Dermis microvascular lymphatic vessel endothelial cell (primary cell): ENCODE measurements at places on chromosomes 4 and X. TPM values are rescaled to one million over a fixed set of nuclear protein-coding genes. Genes with fewer than 3 reads are reported as not detected.

GRCh38 chr4:4991541-4992099, 27.6 kb downstream of the CYTL1 start:
- DNase-seq, result no peak

GRCh38 chrX:12583543-12583942, 207.7 kb upstream of the PRPS2 start:
- no peak for DNase-seq

GRCh38 chrX:28659269-28659668, 72.0 kb downstream of the IL1RAPL1 start:
- no peak for DNase-seq

GRCh38 chr4:3679851-3680311, 86.3 kb upstream of the ADRA2C start:
- DNase-seq, result no peak

GRCh38 chr4:153259661-153260060, 55.4 kb downstream of the TRIM2 start:
- no peak for DNase-seq

DNA sequence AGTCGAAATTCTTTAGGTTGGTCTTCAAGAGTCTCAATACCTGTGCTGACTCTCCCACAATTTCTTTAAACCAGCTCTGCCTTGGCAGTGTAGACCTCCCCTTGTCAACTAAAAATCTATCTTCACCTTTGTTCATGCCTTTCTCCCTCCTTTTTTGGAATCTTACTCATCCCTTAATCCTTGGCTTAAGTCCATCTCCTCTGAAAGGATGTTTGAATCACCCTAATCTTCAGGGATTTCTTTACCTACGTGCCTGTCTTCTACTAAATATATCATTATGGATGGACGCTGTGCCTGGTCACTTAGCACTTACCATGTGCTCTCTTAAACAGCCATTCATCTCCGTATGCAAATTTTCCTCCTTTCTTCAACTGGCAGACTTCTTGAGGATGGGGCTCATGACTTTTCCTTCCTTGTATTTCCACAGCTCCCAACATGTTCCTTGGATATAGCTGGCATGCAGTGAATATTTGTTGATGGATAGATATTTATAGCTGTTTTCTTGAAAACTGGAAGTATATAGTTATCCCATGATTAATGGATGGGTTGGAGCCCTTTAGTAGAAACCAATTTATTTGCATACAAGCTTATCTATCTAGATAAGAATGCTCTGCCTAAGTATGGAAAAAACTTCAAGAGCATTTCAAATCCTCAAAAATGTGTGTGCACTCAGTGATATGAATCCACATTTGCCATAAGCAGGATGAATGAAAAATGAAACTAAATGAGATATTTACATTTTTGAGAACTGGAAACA, 166.6 kb downstream of the SPRY1 start:
- DNase-seq, result no peak

DNA sequence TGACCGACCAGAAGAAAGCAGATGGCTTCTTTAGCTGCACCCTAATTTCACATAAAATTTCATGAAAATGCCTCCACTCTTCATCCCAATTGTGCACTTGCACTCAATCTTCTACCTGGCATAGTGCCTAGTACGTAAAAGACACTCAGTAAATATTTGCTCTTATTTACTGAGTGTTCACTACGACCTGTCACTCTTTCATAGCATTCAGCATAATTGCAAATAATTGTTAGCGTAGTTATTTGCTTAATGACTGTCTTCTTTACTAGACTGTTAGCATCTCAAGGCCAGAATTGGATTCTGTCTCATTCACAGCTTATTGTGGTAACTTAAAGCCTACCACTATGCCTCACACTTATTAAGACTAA, 130.2 kb downstream of the ENOX2 start:
- no peak for DNase-seq

- DNase-seq, result no peak
Measured at GRCh38 chr4:49516796-49517195, 530.7 kb downstream of the CWH43 start.

GRCh38 chrX:41335198-41335957, 1.4 kb downstream of the DDX3X start:
- peak; percentile 14 for DNase-seq

- DNase-seq, result no peak
Measured at GRCh38 chr4:56940403-56940802, 32.7 kb downstream of the REST start.

- DNase-seq, result no peak
Measured at GRCh38 chr4:153777421-153777820, 11.5 kb downstream of the SFRP2 start.

DNA sequence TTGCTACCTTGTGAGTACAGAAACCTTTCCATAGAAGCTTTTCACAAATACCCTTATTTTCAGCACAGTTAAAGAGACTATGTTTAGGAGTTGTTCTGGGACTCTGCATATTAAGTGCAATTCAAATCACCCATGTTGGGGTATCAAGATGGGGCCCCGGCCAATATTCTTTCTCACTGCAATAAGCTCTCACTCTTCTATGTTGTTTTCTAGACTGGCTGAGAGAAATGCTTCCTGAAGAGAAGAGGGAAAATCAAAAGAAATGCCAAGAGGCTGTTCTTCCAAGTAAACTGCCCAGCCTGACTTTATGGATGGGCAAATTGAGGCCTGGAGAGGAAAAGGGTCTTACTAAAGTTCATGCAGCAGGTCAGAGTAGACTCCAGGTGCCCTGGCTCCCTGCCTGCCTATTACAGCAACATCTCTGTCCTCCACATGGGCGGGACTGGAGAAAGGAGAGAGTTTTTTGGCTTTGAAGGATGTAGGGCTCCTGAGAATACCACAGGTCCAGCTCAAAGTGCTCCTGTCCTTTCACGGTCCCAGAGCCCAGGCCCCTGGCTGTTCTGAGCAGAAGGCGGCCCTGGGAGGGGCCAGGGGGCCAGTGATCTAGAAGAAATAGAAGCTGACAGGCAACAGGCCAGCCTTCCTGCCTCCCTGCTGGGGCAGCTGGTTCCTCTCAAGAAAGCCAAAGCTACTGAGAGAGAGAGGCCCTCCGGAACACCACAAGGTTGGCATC, 745 bp upstream of the IQSEC2 start:
- no peak for DNase-seq

DNA sequence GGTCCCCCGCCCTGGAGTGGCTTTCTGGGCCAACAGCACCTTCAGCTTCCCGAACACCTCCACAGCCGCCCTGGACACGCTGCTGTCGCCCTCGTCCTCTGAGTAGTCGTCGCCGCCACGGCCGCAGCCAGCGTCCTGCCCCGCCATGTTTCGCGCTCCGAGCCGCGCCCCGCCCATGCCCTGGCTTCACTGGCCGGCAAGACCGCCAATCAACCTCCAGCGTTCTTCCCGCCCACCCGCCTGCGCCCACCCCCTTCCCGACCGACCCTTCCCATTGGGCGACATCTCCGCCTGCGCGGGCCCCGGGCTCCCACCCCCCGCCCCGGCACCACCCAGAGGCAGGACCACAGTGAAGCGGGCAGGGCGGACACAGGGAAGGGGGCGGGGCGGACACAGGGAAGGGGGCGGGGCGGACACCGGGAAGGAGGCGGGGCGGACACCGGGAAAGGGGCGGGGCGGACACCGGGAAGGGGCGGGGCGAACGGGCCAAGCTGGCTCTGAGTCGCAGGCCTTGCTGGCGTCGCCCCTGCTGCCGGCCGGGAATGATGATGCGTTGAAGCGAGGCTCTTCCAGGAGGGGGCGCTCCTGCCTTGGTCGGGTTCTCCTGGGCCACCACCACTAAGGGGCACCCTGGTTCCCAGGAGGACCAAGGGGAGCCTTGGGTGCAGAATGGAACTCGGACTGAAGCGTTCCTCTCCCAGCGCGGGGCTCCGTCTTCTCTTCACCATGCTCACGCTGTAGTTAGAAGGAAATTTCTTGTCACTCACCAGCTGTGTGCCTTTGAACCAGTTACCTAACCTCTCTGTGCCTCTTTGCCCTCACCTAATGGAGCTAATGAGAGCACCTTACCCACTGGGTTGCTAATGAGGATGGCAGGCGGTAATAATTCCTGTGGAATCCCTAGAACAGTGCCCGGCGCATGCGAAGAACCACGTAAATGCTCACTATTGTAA, at the start of gene HAUS7:
HAUS7 (minus strand) TSS at position 166 of the 953 bp plus-strand sequence; CDS start at position 147, 19 bp downstream.
- DNase-seq, result peak; percentile 91

DNA sequence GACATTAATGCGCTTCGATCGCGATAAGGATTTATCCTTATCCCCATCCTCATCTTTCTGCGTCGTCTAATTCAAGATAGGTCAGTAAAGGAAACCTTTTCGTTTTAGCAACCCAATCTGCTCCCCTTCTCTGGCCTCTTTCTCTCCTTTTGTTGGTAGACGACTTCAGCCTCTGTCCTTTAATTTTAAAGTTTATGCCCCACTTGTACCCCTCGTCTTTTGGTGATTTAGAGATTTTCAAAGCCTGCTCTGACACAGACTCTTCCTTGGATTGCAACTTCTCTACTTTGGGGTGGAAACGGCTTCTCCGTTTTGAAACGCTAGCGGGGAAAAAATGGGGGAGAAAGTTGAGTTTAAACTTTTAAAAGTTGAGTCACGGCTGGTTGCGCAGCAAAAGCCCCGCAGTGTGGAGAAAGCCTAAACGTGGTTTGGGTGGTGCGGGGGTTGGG, 528 bp upstream of the FGF2 start:
- DNase-seq, result no peak

DNA sequence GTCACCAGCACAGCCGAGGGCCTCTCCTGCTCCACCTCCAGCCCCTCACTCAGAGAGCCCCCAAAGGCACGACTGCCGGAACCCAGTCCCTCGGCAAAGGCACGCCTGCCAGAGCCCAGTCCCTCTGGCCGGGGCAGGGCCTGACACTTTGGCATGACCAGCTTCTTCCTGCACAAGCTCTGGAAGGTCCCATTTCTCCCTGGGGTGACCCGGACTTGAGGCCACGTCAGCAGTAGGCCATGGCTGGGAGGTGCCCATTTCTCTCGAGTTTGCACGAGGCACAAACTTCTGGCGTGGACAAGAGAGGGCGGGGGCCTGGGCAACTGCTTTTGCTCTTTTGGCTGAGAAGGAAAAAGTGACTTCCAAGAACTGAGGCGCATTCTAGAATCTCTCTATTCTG, 62.2 kb upstream of the GPR78 start:
- DNase-seq, result no peak

DNA sequence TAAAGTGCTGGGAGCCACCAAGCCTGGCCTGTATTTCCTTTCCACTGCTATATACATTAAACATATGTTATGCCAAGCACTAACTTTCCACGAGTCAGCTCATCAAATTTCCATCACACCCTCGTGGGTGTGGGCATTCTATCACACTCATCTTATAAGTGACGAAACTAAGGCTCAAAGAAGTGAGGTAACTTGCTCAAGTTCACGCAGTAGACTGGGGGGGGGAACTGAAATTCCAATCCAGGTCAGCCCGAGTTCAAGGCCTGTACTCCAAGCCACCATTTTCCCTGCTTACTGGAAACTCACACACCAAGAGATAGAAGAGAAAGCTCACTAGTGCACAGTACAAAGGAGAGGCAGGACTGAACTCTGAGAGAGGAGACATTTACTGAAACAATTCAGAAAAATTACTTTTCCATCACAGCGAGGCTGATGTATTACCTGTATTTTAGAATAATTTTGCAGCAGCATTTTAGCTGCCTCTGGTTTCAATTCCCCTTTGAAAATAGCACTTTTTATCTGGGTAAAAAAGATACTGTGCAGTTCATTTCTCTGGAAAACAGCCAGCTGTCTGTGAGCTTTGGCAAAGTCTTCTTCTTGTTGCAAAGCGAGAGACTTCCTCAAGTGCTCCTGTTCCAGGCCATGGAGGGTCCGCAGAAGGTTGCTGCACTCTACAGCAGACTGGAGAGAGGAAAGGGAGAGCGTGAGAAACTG, 76.8 kb downstream of the EVC2 start:
- no peak for DNase-seq

DNA sequence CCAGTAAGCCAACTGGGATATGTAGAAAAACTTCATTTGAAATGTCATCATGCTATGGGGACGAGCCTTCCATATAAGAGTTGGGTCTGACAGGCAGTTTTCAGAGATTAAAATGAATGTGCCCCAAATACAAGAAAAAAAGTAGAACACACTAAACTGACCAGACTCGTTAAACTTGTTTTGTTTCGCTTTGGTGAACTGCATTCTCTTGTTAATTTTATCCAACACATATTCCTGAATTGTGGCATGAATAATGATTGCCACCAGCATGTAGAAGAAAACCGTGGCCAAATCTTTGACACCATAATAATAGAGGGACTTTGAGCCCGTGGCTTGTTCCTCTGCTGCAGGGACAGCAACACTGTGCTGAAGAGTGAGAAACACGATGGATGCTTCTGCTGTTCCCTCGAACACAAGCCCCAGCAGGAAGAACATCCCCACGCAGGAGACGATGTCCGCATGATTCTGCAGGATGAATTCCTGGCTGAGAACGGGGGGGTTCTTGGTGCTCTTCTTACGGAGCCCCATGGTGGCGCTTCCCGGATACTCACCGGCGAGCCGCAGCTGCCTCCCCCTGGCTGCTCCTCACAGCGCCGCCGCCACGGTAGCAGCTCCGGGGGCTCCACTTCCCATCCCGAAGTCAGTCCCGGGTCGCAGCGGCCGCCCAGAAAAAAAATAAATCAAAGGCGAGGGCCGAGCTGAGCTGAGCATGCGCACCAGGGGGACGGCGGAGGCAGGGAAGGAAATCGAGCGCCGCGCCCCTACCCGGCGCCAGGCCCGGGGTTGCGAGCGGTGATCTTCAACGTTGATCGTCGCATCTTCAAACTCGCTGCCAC, at the start of gene TRAM1L1:
TRAM1L1 (minus strand) TSS at position 711 of the 836 bp plus-strand sequence; CDS start at position 528, 183 bp downstream.
- DNase-seq, result no peak

DNA sequence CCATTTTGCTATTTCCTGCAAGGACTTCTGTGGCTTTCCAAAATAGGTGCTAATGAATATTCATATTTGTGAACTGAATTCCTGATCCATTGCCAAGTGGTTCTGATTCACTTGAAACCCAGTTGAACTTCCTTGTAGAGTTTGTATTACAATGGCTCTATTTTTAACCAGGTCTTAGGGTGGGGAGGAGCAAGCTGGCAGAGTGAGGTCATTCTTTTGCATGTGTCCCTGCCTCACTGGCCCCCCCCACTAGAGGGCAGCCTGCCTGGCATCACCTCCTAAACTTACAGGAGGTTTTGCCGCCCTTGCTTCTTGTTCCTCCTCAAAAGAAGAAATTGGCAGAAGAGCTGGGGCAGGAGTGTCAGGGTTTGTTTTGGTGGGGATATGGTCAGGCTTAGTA, 10.5 kb downstream of the PTTG2 start:
- DNase-seq, result no peak

Gene SSX2B
- total RNA-seq, result not detected in 2 replicates

Gene PLK4
- 7.6 and 13.7 TPM in 2 replicates for total RNA-seq

Gene PABPC4L
- 0.26 and 0.51 TPM in 2 replicates for total RNA-seq

Gene C4orf17
- not detected in 2 replicates for total RNA-seq

Gene TSC22D3
- total RNA-seq, result 15.0 and 22.8 TPM in 2 replicates

Gene CYBB
- not detected in 2 replicates for total RNA-seq

Gene ITIH6
- total RNA-seq, result not detected in 2 replicates

Gene PAGE1
- total RNA-seq, result not detected in 2 replicates

Gene ATOH1
- not detected in 2 replicates for total RNA-seq

Gene UGT2B10
- total RNA-seq, result not detected in 2 replicates

Gene SLC26A1
- 0.13 TPM in 2 replicates for total RNA-seq
